ENCODE measurements at places on chromosomes 3 and 15. TPM values are rescaled to one million over a fixed set of nuclear protein-coding genes. Genes with fewer than 3 reads are reported as not detected.

DNA sequence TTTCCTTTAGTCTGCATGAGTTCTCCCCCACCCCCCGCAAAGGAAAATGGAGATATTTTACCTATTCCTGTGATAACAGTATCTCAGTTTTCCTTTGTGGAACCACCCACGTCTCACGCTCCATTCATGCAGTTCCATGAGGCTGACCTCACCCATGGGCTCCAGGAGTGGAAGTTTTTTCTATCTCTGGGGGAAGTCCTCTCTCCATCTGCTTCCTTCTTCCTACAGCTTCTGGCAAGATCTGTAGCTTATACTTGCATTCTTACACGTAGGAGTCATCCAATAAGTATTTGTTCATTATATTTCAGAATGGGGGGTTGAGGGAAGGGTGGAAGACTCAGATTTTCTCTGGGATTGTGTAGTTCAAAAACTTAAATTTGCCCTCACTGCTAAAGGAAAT, 5.8 kb upstream of the GLCE start:
- no peak overlapping the region for H3K4me3 ChIP-seq
- no peaks in the 10 kb centered on the region for H3K36me3 ChIP-seq
- DNase-seq = no peak
- H3K27me3 ChIP-seq = no peaks in the 10 kb centered on the region

DNA sequence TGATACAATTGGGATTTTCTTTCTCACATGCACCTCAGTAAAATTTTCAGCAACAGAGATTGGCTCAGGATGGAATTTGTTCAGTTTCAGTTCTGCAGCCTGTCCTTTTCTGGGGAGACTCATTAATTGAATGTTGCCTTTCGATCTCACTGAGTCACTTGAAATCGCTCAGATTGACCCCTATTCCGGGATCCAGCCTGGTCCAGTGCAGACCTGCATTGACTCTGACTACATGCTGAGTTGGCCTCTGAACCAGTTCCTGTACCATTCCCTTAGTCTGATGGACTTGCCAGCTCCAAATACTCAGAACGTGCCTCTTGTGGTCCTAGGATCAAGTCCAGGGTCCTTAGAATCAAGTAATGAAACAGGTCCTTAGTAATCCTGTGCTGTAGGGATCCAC, 9.4 kb downstream of the IGF1R start:
- H3K36me3 ChIP-seq = no peaks in the 10 kb centered on the region
- no peaks in the 10 kb centered on the region for H3K27me3 ChIP-seq
- no peak overlapping the region for H3K27ac ChIP-seq
- H3K4me1 ChIP-seq = peaks cover 17% of the 10 kb centered on the region
- DNase-seq = no peak

DNA sequence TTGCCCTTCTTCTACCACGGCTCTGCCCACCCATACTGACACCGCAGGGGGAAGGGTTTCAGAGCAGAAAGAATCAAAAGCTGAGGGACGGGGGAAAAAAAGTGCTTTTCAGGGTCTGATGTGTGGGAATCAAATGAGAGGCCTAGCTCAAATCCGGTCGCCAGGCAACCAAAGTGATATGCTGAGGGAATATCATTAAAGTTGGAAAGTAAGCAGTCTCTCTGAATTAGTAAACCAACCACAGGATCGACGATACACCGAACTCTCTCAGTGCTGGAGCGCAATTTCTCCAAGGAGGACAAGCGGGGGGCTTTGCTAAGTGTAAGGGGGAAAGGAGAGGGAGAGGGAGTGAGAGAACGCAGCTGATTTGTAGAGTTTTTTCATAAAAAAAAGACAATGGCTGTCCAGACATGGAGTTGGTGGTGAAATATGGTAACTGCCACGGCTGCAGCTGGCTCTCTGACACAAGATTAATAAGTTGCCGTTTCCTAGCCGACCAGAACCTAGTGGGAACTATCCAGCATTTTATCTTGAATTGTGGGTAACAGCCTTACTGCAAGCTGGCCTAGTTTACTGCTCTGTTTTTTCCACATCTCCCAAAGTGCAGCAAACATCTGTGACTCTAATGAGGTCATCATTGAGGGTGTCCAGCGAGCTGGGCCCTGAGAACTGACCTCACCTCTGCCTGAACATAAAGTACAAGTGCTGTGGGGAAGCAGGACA, 530.2 kb downstream of the SOX2 start:
- no peak for DNase-seq
- H3K27ac ChIP-seq = no peak overlapping the region

DNA sequence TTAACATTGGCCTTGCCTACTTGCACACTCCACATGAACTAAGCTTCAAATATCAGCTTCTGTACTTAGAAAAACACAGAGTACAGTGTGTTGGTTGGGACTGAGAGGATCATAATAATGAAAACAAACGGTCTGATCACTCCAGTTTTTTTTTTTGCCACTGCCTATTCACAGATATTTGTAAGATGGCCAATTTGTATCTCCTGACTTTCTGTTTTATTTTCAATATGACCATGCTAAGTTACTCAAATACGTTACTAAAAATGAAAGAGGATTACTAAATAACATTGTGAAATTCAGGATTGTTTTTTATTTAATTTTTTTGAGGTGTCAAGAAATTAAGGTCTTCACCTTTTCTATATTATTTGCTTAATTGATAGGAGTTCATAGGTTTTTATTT, 595.1 kb downstream of the TUSC7 start:
- no peaks in the 10 kb centered on the region for H3K36me3 ChIP-seq
- no peaks in the 10 kb centered on the region for H3K27me3 ChIP-seq
- H3K4me3 ChIP-seq = no peak overlapping the region
- H3K27ac ChIP-seq = no peak overlapping the region

The UROC1 gene
- total RNA-seq = not detected

GRCh38 chr3:160686955-160687535, 10.1 kb downstream of the ARL14 start:
- H3K4me3 ChIP-seq = no peak overlapping the region
- H3K36me3 ChIP-seq = no peaks in the 10 kb centered on the region
- H3K27ac ChIP-seq = no peak overlapping the region
- no peaks in the 10 kb centered on the region for H3K4me1 ChIP-seq
- no peak for DNase-seq

The WDR93 gene
- total RNA-seq = not detected

- no peak overlapping the region for H3K4me3 ChIP-seq
- no peaks in the 10 kb centered on the region for H3K36me3 ChIP-seq
- no peaks in the 10 kb centered on the region for H3K27me3 ChIP-seq
- no peak for DNase-seq
- H3K4me1 ChIP-seq = peaks cover 32% of the 10 kb centered on the region
These were observed 101.8 kb upstream of the LIPC start for GRCh38 chr15:58329781-58330671.

- no peak for DNase-seq
- H3K27ac ChIP-seq = no peak overlapping the region
- H3K4me1 ChIP-seq = no peaks in the 10 kb centered on the region
- H3K4me3 ChIP-seq = no peak overlapping the region
- H3K36me3 ChIP-seq = no peaks in the 10 kb centered on the region
These were observed 185.7 kb upstream of the ZPLD1 start for GRCh38 chr3:102248981-102249705.

Measured in CD8-positive, alpha-beta memory T cell (primary cell).